ENCODE measurements at places on chromosomes 11 and 22.

- DNase-seq = no peak
Measured at GRCh38 chr11:16814410-16815046, 76.1 kb downstream of the C11orf58 start.

- no peak for DNase-seq
Measured at GRCh38 chr11:134450186-134450585, 38.1 kb upstream of the B3GAT1 start.

- DNase-seq = no peak
Measured at GRCh38 chr11:71551711-71552110, 3.5 kb downstream of the KRTAP5-9 start.

DNA sequence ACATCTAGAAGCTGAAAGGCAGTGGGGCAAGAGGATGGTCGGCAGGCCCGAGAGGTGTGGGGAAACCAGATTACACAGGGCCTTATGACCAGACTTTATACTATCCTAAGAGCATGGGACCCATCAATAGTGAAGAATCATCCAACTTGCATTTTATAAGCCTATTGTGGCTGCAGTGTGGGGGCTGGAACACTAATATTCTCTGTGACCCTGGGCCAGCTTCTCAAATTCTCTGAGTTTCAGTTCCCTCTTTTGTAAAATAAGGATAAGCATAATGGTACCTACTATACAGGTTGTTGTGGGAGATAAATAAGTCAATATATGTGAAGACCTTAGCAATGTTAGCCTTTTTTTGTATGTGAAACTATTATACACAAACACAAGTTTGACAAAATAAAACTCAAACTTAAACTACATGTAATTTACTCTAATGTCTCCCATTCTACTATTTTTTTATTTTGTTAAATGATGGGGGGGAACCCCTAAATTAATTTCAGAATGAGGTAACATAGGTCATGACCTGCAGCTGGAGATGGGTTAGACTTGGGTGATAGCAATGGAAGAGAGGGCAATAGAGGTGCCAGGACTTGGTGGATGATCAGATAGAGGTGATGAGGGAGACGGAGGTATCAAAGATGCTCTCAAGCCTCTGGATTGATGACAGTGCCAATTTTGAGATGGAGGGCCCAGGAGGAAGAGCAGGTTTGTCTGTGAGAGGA is 30.1 kb downstream of the SMCO4 start:
- no peak for DNase-seq

DNA sequence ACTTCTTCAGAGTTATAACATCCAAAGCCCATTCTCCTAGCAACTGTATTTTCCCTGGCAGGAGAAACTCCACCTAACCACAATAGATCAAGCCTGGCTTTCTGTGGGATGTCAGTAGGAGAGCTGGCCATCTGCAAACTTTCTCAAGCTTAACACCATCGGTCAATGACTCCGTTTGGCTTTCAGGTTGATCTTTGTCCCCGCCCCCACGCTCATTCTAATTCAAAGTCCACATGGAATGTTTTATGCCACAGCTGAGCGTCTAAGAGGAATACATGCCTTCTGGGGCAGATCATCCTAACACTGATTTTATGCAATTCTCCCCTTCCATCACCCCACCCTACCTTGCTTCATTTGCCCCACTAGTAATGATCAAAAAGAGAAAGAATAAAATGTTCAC is 4.8 kb downstream of the GVQW3 start:
- no peak for DNase-seq

DNA sequence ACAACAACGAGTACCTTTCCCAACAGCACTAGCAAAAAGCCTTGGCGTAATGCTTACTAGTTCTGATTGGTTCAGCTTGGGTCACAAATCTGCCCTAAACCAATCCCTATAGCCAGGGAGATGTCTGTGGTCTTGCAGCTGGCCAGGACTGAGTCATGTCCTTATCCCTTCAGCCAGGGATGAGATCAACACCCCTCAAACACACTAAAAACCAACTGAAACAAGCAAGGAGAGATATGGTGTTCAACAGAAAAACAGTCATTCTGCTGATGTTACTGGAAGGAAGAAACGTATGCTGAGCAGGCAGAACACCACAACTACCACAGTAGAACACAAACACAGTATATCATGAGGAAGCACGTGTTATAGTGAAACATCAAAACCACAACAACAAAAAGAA is 375.6 kb downstream of the LARGE1 start:
- DNase-seq = no peak
